ENCODE measurements at places on chromosomes 5 and 9.

GRCh38 chr5:69368458-69369339 is 621 bp downstream of the AK6 start:
- DNase-seq: peak; percentile 55

GRCh38 chr9:134125413-134126095 is 10.3 kb upstream of the WDR5 start:
- no peak for DNase-seq

DNA sequence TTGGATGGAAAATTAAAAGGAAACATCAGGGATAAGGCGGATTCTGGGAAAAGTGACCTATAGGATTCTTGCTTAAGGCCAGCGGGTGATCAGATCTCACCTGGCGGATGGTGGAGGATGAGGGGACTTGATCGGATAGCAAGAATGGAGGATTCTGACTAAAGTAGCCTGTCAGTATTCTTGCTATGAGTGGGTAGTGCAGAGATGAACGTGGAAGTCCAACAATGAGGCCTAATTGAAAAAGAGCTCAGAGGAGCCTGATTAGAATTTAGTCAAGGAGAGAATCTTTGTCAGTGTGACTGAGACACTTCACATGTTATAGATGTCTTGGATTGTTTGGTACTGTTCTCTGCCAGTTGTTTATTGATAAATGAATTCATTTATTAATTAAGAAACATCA is 24.9 kb downstream of the CAST start:
- no peak for DNase-seq

DNA sequence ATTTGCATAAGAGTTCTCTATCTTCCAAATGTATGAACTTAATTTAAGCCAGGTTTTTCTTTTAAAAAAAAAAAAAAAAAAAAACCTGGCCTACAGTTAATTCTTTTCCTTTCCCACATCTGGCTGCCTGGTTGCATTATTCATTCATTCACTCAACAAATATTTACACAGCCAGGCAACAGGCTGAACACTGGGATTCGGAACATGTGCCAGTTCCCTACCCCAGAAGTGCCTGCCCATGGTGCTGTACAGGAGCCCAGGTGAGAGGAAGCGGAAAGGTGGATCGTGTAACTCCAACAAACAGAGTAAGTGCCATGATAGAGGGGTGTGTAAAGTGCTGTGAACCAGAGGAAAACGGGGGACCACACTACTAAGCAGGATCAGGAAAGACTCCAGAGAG is 93.6 kb downstream of the CDK5RAP2 start:
- no peak for DNase-seq

- DNase-seq: no peak
Observed at GRCh38 chr5:86557920-86558319, 59.8 kb upstream of the COX7C start.

GRCh38 chr5:35066260-35066795 is 18.6 kb upstream of the AGXT2 start:
- no peak for DNase-seq

DNA sequence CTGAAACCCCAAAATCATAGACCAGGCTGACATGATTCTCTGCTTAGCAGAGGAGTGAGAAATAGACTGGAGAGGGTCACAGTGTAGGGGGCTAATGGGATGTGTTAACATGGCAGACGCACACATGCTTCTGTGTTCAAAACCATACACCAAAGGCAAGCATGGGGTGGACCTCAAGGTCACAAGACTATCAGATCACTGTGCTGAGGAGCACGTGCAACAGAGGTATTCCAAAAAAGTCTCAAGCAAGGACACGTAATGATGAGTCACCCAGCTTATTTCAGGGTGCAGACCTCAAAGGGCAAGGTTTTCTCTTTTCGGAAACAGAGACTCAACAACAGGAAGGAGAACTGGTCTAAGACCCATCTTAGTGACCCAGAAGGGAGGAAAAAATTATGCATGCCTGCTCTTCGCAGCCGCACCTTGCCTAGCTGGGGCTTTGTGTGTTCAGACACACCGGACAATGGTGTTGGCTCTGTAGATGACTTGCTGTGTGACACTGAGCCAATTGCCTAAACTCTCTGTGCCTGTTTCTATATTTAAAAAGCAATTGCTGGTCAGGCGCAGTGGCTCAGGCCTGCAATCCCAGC is 20.3 kb downstream of the WHRN start:
- no peak for DNase-seq

DNA sequence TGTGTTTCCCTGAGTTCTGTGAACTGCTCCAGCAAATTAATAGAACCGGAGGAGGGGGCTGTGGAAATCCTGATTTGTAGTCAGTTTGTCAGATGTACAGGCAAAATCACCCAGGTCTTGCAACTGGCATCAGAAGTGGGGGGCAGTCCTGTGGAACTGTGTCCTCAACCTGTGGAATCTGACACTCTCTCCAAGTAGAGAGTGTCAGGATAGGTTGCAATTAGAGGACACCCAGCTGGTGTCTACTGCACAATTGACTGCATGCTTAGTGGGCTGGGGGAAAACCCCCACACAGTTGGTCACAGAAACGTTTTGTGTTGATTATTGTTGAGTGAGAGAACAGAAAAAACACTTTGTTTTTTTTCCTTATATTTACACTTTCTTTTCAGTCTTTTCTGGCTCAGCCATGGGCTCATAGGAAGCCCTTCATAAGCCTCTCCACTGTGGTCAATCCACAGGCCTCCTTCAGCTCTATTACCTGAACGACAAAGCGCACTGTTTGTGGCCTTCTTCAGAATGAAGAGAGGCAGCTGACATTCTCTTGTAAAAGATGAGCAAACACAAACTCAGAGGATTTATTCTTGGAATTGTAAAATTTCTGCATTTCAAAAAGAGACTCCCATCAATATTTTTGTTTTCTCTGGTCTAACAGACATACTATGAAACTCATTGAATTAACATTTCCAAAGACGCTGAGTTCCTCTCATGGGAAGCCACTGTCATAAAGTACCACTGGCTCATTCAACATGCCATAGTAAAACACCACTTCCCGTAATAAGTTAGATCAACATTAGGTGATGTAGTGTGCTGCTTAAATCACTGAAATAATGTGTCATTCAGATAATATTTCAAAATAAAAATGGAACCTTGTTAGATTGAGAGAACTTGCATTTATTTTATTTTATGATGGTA is 348.9 kb upstream of the RFX3 start:
- no peak for DNase-seq

- DNase-seq: no peak
Observed at GRCh38 chr9:123225995-123226394, 42.4 kb downstream of the STRBP start.

DNA sequence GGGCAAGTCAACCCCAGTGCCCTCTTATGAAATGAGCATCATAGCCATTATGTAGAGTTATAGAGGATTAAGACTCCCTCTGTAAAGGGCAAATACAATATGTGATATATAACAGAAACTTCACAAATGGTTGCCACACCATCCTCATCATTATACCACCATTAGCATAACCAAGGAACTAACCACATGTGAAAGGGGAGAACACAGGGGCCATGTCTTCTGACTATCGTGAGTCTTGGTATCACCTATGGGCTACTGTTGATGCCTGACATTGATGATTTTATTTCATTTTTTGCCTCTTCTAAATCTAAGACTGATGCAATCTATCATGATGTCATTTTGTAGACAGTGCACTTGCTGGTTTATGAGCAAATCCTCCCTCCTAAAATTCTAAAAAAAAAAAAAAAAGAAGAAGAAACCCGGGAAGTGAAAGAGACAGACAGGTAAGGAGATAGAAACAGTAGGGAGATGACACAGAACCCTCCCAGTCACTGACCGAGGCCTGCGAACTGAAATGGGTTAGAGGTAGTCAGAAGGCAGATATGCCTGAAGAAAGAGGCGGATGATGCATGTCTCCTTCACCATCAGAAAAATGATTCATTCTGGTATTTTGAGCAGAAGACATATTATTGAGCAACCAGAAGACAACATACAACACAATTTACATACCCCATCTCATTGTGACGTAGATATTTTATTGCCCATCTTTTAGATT is 266.0 kb downstream of the DMAC1 start:
- no peak for DNase-seq

DNA sequence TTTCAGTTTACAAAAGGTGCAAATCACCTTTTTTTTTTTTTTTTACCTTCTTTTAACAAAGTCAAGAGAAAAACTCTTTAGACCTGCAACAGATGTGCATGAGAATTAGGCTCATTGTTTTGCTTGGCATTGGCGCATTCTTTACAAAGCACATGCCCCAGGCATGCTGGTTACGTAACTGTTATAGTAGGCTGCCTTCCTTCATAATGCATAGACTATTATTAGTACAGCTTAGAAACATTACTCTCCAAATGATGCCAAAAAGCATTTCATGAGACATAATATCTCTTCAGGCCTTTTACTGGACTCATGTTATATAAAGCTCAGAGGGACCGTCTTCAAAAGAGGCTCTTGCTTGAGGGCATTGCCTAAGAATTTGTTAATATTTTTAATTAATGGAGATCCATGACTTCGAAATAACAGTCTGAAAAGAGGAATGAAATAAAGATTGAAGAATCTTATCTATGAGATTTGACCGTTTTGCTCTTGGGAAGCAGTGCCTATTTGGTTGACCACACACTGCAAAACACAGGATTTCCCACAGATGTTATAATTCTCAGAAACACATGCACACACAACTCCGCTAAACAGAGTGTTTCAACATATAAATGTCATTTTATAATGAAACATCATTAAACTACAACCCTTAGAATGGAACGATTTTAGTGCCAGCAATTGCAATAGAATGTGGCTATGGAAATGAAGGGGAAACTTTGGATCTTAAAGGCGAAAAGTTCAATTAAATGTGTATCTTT is 478.7 kb downstream of the PRR16 start:
- DNase-seq: no peak

- no peak for DNase-seq
Observed at GRCh38 chr9:112810696-112811490, 60.3 kb downstream of the SNX30 start.

- no peak for DNase-seq
Observed at GRCh38 chr5:98282521-98282920, 490.9 kb upstream of the RGMB start.

GRCh38 chr5:103259705-103260355 is 1.3 kb downstream of the MACIR start:
- peak; percentile 75 for DNase-seq

DNA sequence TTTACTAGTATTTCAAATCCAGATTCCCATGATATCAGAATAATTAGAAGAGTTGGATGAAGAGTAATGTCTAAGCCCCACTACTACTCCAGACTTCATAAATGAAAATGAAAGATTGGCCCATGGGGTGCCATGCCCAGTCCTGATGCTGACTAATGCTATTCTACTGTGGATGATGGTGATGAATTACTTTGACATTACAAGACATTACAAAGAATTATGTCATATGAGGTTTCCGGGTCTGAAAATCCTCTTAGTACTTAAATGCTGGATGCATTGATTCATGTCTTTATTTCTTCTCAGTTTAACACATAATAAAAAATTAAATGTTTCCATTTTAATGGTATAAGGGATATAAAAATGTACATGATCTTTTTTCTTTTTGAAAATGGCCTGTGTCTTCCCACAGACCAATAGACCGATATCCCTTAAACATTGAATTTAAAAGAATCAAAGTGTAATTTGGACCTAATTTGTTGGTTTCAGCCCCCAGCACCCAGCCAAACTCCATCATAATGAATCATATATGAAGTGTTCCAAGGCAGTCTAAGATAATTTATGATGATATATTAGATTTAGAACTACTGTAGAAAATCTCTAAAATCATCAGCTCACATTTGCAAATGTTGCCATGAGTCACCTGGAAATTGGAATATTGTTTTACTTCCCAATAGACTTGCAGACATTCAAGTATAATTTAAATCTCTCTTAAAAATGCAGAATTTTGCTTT is 223.6 kb upstream of the SGCD start:
- DNase-seq: no peak

- no peak for DNase-seq
Observed at GRCh38 chr5:127088251-127088650, 14.9 kb upstream of the C5orf63 start.

DNA sequence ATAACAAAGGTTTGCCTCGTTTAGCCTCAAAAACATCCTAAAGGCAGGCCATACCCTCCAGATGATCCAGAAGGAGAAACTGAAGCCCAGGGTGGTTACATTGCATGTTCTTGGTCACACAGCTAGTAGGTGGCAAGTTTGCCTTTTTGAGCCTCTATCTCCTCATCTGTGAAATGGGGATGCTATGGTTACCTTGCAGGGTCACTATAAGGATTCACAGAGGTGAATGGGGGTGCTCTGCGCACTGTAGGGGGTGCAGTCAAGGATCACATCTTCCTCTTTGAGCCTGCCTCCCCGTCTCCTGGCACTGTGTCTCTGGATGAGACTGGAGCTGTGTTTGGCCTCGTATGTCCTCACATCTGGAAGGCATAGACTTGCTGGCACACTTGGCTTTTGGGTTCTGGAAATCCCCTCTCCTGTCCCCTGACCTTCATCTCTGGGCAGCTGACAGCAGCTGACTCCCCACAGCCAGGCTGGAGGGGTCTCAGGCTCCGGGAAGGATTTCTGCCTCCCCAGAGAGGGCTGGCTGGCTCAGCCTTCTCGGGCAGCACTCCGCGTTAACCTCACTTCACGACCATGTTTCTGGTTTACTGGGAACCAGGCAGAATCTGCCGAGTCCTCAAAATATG is 167.7 kb downstream of the RGS3 start:
- no peak for DNase-seq

DNA sequence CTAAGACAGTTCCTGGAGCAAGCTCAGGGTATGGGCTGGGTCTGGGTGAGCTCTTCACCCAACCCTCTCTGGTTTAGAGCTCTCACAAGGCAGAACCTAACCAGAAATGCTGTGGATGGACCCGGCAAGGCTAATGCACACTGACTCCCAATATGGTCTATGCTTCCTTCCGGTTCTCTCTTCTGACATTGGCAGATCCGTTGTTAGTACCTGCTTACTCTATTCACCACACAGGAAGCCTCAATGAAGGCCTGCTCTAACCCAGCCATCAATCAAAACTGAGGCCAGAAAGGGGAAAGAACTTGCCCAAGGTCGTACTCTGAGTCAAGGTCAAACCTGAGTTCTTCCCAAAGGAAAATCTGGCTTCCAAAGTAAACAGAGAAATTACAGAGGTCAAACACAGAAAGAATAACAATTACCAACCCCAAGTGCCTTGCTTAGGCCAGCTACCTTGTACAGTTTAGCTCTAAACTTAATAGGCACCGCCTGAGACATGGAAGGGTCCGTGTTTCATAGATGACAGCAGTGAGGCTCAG is 46.0 kb upstream of the AKNA start:
- DNase-seq: no peak

GRCh38 chr9:112765281-112765680 is 14.7 kb downstream of the SNX30 start:
- peak; percentile 79 for DNase-seq

DNA sequence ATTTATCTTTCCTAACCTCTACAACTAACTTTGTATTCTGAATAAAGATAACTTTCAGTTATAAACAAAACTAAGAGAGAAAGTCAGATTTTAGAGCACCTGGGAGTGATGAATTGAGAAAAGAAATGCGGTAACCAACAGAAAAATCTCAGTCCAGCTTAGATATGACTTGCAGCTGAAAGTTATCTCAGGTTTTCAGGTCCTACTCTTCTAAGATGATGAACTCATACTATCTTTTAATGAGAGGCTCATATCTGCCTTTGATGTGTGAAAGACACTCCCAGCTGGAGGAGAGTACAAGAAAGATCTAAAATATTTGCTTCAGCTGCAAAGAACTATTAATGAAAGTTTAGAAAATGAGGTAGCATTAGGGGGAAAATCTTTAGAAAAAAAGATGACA is 190.5 kb downstream of the DENND1A start:
- no peak for DNase-seq

- peak; percentile 94 for DNase-seq
Observed at GRCh38 chr5:160310140-160310539, 2.2 kb downstream of the CCNJL start.

- DNase-seq: no peak
Observed at GRCh38 chr9:105127863-105128220, 116.6 kb upstream of the SLC44A1 start.
